ENCODE measurements at places on chromosomes 1 and 21.

DNA sequence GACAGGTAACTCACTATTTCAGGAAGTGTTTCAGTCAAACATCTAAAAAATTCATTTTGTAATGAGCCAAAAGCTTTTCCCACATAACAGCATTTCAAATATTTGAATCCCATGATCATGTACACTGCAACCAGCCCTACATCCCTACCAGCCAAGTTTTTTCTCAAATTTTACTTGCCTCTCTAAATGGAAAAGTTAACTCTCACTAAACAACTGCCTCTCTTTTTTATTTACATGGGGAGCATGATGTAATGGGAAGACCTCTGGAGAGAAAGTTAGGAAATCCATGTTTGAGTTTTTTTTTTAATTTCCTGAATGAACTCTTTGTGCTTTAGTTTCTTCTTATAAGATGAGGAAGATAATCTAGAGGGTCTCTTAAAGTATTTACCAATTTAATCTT, 70.5 kb downstream of the TTLL7 start:
- no peak overlapping the region for H3K27ac ChIP-seq
- H3K4me1 ChIP-seq: no peaks in the 10 kb centered on the region
- DNase-seq: no peak

DNA sequence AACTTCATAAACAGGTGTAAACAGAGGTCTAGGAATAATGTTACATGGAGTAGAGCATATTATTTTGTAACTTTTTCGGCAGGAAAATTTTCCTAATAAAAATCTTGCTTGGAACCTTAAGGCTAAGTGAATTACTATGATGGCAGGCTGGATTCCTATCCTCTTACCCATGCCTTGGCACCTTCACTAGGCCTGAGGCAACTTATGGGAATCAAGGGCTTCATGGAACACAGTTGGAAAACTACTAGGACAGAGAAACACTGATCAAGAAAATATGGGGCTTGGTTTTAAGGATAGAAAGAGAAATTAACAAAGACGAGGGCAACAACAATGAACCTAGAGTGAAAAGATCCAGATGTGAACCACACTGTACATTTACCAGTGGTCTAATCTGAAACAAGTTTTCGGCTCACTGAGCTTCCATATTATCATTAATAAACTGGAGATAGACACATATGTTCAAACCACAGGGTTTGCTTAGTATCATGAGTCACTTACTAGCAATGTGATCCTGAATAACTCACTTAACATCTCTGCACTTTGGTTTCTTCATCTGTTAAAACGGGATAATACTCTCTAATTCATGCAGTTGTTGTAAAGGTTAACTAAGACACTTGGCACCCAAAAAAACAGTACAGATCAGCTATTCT, 68.5 kb downstream of the GPATCH2 start:
- H3K4me3 ChIP-seq: no peak overlapping the region
- DNase-seq: no peak
- H3K36me3 ChIP-seq: no peaks in the 10 kb centered on the region
- no peaks in the 10 kb centered on the region for H3K4me1 ChIP-seq
- H3K27ac ChIP-seq: no peak overlapping the region

DNA sequence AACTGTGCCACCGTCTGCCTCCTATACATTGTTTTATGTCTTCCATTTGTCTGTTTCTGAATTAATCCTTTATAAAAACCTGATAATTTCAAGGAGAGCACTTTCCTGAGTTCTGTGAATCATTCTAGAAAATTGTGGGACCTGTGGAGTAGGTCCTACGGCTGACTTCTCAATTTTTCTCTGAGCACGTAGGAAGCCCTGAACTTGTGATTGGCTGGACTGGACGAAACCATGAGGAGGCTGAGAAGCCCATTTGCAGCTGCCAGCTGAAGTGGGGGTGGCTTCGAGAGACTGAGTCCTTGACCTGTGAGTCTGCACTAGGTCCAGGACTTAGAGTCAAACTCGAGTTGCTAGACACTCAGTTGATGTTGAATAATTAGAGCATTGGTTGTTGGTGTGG, 277.1 kb upstream of the NCAM2 start:
- no peaks in the 10 kb centered on the region for H3K4me1 ChIP-seq
- no peaks in the 10 kb centered on the region for H3K27me3 ChIP-seq
- H3K36me3 ChIP-seq: no peaks in the 10 kb centered on the region
- no peak overlapping the region for H3K27ac ChIP-seq

- H3K27ac ChIP-seq: no peak overlapping the region
- no peaks in the 10 kb centered on the region for H3K36me3 ChIP-seq
- no peaks in the 10 kb centered on the region for H3K4me1 ChIP-seq
- DNase-seq: no peak
- no peaks in the 10 kb centered on the region for H3K27me3 ChIP-seq
Observed at GRCh38 chr21:17866590-17866989, 47.4 kb upstream of the C21orf91 start.

DNA sequence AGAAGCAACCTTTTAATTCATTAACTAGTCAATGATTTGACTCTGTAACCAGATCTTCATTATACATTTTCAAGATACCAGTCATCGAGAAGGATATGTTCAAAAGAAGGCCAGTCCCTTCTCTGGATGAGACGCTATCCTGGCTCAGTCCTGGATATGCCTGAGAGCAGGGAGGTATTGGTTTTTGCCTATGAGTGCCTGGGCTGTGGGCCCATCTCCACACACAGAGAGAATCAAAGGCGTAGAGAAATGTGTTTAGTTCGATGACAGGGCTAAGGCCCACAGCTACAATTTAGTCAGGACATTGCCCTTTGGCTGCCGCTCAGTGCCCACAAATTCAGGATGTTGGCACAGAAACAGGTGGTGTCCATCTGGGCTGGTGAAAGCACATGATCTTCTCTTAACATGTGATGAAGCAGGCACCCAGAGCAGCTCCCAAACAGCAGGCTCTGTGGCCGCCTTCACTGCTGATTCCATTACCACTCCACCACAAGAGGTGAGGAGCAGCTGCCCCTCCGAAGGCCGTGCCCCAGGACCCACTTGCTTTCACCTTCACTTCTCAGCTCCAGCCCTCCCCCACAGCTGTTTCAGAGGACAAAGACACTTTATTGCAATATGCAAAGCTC, 24.7 kb downstream of the ACKR1 start:
- DNase-seq: no peak
- H3K4me3 ChIP-seq: no peak overlapping the region
- H3K36me3 ChIP-seq: no peaks in the 10 kb centered on the region
- H3K27me3 ChIP-seq: peaks cover 4% of the 10 kb centered on the region
- no peaks in the 10 kb centered on the region for H3K4me1 ChIP-seq
- no peak overlapping the region for H3K27ac ChIP-seq

DNA sequence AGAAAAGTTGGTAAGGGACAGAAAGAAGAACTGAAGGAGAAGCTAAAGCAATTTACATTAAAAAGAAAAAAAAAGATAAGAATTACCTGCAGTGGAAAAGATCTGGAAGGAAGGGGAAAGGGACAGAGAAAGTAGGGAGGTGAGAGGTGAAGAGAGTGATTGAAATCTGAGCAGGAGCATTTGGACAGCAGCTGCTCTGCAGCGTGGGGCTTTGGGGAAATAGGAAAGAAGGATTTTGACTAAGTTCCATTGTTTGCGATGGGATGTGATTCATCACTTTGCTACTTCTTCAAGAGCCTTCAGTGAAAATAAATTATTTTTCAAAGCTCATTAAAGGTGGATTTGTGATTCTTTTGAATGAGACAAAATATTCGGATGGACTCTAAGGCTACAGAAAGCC, 26.1 kb upstream of the NMNAT2 start:
- no peaks in the 10 kb centered on the region for H3K4me1 ChIP-seq
- H3K27ac ChIP-seq: no peak overlapping the region
- no peaks in the 10 kb centered on the region for H3K36me3 ChIP-seq
- DNase-seq: no peak
- H3K27me3 ChIP-seq: no peaks in the 10 kb centered on the region

- H3K27ac ChIP-seq: no peak overlapping the region
- no peaks in the 10 kb centered on the region for H3K27me3 ChIP-seq
- no peak overlapping the region for H3K4me3 ChIP-seq
- no peak for DNase-seq
- no peaks in the 10 kb centered on the region for H3K4me1 ChIP-seq
- no peaks in the 10 kb centered on the region for H3K36me3 ChIP-seq
Observed at GRCh38 chr21:32056791-32057190, 184.0 kb downstream of the HUNK start.

- no peak for DNase-seq
- H3K27me3 ChIP-seq: no peaks in the 10 kb centered on the region
- H3K4me1 ChIP-seq: peaks cover 15% of the 10 kb centered on the region
- peak overlapping the region; percentile 64 for H3K4me3 ChIP-seq
- no peaks in the 10 kb centered on the region for H3K36me3 ChIP-seq
Observed at GRCh38 chr1:7680207-7680954, 90.7 kb upstream of the VAMP3 start.

GRCh38 chr21:43195121-43196021, 26.6 kb downstream of the CRYAA start:
- H3K27me3 ChIP-seq: no peaks in the 10 kb centered on the region
- no peaks in the 10 kb centered on the region for H3K36me3 ChIP-seq
- no peak overlapping the region for H3K27ac ChIP-seq
- H3K4me1 ChIP-seq: no peaks in the 10 kb centered on the region

DNA sequence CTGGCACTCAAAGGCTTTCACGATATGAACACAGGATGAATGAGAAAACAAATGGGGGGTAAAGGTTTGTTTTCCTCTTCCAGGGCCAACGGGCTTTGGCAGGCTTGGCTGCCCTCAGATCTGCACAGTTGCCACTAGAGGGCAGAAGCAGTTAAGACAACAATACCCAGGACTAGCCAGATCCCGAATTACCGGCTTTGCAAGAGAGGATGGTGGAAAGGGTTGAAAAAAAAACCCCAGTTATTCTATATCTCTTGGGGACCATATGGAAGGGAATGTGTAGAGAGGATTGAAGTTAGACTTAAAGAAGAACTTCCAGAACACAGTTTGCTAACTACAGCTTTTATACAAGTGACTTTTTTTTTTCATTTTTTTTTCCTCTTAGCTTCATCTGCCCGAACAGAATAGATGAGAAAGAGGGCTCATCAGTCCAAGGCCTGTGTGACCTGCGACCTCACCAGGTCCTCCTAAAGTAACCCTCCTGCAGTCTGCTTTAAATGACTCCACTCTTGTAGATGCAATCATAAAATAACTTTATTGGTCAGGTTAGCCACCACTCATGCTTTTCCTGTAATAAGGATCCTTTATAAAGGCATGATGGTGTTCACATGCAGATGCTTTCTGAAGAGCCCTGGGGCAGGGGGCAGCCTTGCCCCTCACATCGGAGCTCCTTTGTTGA, 10.7 kb downstream of the FMOD start:
- no peaks in the 10 kb centered on the region for H3K27me3 ChIP-seq
- H3K27ac ChIP-seq: peak overlapping the region; percentile 90
- peaks cover 8% of the 10 kb centered on the region for H3K36me3 ChIP-seq
- no peaks in the 10 kb centered on the region for H3K4me1 ChIP-seq
- peak; percentile 73 for DNase-seq

DNA sequence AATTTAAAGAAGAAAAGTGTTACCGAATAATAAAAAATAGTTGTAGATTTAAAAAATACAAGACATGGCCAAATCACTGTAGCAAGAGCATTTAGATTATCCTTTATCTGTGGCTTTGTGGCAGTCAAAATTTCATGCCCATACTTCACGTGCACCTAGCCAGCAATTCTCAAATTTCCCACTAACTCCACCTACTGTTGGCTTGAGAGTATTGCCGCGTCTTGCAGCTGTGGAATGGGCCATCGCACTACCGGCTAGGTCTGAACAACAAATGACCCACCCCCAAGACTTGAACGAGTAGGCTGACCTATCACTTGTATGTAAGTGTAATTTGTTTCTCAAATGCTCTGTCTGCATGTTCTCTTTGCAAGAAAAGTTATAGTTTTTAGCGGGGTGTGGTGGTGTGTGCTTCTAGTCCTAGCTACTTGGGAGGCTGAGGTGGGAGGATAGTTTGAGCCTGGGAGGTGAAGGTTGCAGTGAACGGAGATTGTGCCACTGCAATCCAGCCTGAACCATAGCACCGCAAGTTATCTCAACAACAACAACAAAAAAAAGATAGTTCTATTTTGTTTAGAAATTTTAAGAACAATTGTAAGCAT, 4.1 kb downstream of the KRTAP13-4 start:
- no peak overlapping the region for H3K27ac ChIP-seq
- H3K36me3 ChIP-seq: no peaks in the 10 kb centered on the region
- no peaks in the 10 kb centered on the region for H3K27me3 ChIP-seq
- no peak for DNase-seq

DNA sequence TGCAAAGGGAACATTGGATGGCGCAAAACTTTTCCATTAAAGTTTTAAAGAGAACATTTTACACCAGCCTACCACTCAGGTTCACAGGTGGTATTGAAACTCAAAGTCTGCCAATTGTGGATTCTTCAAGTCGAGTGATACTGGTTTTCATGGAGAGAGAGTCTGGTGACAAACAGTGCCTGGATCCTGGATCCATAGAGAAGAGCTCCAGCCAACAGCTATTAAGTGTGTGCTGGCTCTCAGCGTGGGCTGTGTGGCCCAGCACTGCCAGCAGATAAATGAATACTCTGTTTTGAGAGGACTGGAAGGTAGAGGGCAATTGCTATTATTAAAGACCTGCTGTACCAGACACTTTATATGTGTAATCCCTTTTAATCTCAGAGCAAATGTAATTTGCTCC, 118.9 kb upstream of the SYT6 start:
- H3K27me3 ChIP-seq: peaks cover 7% of the 10 kb centered on the region
- DNase-seq: no peak
- no peak overlapping the region for H3K4me3 ChIP-seq
- H3K27ac ChIP-seq: no peak overlapping the region

- no peaks in the 10 kb centered on the region for H3K36me3 ChIP-seq
- no peak overlapping the region for H3K27ac ChIP-seq
- DNase-seq: no peak
- peaks cover 4% of the 10 kb centered on the region for H3K27me3 ChIP-seq
Observed at GRCh38 chr21:37553078-37553481, 186.5 kb downstream of the DYRK1A start.

- H3K4me3 ChIP-seq: no peak overlapping the region
- H3K4me1 ChIP-seq: peaks cover 23% of the 10 kb centered on the region
- no peaks in the 10 kb centered on the region for H3K27me3 ChIP-seq
- no peaks in the 10 kb centered on the region for H3K36me3 ChIP-seq
- no peak overlapping the region for H3K27ac ChIP-seq
Observed at GRCh38 chr1:167654975-167655575, 25.0 kb downstream of the RCSD1 start.

DNA sequence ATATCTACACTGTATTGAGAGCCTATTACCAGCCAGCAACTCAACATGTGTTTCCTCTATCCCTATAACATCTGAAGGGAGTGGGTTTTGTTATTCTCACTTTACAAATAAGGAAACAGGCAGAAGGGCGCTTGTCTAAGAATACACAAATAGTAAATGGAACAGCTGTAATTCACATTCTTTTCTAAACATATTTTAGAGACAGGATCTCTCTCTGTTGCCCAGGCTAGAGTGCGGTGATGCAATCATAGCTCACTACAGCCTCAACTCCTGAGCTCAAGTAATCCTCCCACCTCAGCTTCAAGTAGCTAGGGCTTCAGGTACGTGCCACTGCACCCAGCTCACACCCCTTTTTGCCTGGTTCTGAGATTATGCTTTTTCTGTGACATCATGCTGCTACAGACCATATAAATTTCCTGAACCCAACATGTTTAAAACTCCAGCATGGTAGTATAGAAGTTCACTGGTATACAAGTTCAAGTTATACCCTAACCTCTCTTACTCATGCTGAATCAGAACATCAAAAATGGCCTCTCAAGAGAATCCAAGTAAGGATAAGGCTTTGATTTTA, 8.6 kb upstream of the TACSTD2 start:
- H3K4me1 ChIP-seq: peaks cover 8% of the 10 kb centered on the region
- no peaks in the 10 kb centered on the region for H3K36me3 ChIP-seq
- H3K27ac ChIP-seq: peak overlapping the region; percentile 77
